ENCODE measurements at places on chromosomes 6 and 20.

DNA sequence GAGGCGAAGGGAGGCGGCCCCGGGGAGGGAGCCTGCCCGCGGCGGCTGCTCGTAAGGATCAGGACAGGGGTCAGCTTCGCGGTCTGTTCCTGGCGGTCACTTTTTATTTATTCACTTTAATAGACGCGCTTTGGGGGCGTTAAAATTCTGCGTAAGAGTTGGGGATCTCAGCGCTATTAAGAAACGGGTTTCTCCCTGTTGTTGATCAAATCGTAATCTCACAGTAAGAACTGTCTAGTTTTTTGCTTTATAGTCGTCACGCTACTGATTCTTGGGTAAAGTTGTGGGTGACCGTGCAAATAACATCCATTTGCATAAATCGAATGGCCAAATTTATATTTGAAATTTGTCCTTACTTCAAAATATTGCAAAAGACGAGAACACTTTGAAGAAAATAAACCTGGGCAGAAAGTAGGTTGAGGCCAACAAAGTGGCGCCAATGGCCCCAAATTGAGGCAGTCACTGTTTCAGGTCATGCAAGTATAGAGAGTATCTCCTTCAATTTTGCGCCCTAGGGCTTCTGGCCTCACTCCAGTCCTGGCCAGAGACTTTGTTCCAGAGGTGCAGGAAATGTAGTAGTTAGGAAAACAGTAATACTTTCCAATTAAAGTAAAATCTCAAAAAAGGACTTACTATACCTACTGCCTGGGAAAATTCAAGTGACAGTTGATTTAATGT, 963 bp upstream of the RMND1 start:
- DNase-seq: peak; percentile 42

GRCh38 chr20:33009214-33010132, 2.0 kb downstream of the BPIFB2 start:
- DNase-seq: no peak

DNA sequence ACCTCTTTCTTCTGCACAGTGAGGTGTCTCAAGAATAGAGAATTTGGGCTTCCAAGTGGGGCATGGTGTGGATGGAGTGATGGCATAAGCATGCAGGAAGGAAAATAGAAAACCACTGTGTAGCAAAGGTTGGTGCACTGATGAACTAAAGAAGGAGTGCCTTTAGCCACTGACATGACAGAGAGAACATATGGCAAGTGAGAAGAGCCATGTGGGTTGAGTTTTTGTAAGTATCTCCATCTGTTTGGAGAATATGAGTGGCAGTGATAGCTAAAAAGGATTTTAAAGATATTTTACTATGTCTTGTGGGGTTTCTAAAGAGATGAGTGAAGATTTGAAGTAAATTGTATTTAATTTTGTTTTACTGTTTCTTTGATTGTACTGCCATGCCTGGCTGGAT, 160.5 kb upstream of the GRIK2 start:
- DNase-seq: no peak

DNA sequence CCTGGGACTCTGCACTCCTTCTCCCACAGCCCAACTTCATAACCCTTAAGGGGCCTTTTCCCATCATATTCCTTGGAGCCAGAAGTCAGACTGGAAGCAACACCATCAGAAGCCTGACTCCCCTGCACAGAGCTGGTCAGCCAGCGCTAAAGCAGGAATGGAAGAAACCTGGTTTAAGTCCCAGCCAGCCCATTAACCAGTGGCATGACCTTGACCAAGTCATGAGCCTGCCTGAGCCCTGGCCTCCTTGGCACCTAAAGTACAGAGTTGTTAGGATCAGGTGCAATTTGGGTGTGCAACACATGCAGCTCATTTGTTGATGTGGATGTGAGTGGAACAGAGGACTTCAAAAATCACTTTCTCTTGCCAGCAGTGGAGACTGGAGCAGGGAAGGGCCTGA, 20.8 kb downstream of the FOXP4 start:
- no peak for DNase-seq

GRCh38 chr6:34817446-34817845, 25.6 kb downstream of the BLTP3A start:
- no peak for DNase-seq

- DNase-seq: no peak
Measured at GRCh38 chr6:74756923-74757322, 448.9 kb downstream of the COL12A1 start.

- DNase-seq: no peak
Measured at GRCh38 chr6:123965894-123966293, 162.2 kb downstream of the NKAIN2 start.

DNA sequence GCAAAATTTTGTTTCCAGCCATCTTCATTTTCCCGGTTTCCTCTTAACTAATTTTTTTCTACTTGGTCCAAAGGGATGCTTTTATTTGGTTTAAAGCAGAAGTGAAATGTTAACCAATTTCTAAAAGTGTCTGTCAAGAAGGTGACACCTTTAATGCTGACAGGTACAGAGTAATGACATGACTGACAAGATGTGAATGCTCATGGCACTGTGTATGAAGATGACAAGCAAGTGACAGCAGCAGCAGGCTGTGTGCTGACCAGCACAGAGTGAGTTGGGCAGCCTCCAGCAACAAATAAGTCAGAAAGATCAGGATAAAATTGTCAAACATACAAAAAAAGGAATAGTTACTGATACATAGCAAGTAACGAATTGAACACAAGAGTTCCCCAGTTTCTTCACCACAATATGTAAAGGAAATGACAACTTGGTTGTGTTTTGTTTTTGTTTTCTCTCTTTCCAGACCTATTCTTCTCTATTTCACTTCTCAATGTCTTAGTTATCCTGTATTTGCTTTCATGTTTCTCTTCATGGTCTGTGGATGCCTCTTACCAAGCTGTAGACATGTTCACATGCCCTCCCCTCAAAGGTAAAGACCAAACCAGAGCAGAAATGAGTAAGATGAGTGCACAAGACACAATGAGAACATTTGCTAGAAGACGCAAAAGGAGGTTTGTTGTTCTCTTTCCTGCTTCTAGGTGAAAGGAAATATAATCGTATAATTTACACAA, 174.9 kb downstream of the FRK start:
- no peak for DNase-seq

GRCh38 chr6:10276660-10277287, 138.1 kb downstream of the TFAP2A start:
- no peak for DNase-seq

- no peak for DNase-seq
Measured at GRCh38 chr6:23953976-23954375, 172.0 kb upstream of the NRSN1 start.

GRCh38 chr6:15653581-15653980, 9.2 kb downstream of the DTNBP1 start:
- DNase-seq: no peak

DNA sequence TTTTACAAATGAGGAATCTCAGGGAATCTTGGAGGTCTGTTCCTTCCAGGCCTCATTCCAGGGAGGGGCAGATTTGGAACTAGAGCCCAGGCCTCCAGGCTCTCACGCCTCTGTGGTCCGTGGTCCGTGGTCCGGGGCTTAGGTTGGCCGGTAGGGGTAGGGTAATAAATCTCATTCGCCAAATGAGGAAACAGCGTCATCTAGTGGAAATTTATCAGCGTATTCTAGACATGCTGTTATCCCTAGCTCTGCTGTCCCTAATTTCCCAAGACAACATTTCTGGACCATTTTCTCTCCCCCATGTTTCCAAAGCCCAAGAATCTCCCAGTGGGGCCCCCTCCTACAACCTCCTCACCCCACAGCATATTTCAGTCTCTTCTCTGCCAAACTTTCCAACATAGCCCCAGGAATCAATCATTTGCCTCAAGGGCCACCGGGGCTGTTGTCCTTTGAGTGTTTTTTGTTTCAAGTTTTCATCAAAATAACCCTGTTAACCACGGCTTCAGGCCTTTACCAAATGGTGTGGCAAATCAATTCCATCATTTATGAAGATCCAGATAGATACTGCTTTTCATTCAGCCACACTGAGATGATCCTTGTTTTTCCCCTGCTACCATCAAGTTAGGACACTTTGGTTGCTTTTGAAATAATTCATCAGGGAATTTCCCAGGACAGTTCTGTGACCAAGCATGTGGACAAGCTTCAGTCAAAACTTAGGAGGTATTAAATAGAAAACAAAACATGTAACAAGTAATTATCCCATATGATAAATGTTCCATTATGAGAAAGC, 126.8 kb downstream of the ALDH8A1 start:
- peak; percentile 84 for DNase-seq

Measured in NB4 (cell line).